ENCODE measurements at places on chromosomes 4 and X. TPM values are rescaled to one million over a fixed set of nuclear protein-coding genes. Genes with fewer than 3 reads are reported as not detected.

GRCh38 chr4:81913427-81913879 is 441.7 kb upstream of the RASGEF1B start:
- no peak for DNase-seq

GAGE2A gene
- total RNA-seq, result 0.58 TPM

- no peak for DNase-seq
These were observed 27.1 kb downstream of the PAK3 start for GRCh38 chrX:111123125-111123524.

- DNase-seq, result no peak
These were observed 309.2 kb downstream of the EVC2 start for GRCh38 chr4:5399124-5399523.

DNA sequence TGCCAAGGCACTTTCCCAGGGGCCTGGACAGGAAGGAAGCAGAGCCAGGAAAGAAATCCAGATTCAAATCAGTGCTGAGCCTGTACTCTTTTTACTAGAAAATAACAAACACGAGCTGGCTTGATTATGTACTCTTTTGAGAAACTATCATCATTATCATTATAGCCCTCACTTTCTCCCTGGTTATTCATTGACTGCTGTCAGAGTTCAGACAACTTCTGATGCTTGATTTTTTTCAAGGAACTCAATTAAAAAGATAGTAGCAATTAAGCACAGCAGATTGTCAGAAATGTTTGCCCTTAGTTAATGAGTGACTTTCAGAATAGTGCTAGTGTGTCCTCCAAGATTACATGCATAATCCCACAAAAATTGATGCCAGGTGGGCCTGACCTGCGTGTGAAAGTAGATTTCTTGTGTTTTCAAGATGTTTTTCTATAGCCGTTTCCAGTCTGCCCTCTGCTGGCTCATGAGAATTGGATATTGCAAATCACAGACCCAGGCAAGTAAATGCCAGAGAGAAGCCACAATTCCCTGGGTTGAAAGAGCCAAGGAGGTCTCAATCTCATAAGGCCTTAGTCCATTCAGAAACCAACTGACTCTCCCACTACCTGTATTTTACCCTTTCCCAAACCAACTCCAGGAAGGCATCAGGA is 14.3 kb upstream of the PNPLA4 start:
- no peak for DNase-seq

DNA sequence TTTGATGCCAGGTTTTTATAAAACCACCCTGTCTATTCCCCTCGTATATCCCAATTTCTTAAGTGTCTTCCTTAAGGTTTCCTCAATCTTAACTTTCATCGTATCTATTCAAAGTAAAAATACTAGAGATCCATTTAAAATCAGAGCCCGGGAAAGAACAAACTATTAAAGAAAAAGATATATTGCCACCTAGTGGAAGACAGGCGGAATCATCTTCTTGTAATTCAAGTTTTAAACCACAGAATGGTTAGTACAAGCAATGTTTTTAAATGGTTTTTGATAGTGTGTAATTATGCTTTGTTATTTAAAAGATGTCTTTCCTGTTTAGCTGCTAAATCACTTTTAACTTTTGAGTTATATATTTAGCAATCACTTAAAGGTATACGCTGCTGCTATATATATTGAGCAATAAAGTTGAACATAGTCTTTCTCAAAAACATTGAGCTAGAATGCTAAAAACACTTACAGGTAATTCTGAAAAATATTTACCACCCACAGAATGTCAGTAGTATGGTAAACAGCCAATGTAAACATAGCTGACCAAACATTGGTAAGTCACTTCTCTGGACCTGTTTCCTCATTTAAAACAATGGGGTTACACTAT is 18.2 kb downstream of the PRDM8 start:
- DNase-seq, result no peak

DNA sequence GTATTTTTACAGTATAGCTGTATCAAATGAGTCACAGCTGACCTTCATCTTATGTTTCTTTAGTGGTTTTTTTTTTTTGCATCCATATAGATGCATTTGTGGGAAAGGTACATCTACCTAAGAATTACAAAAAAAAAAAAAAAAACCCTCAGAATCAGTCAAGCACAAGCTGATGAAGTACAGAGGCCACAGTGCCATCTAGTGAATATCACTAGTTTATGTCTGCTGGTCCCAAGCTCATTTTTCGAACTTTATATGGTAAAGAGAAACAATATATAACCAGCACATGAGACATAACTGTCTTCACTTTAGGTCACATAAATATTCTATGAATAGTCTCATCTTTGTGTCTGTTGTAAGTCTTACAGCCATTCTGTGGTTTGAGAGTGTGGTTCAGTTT is 220.1 kb downstream of the DLG3 start:
- DNase-seq, result no peak

SPON2 gene
- 54.3 TPM for total RNA-seq

GRCh38 chrX:137573324-137574101 is 7.6 kb downstream of the ZIC3 start:
- DNase-seq, result no peak

GRCh38 chr4:153257991-153258390 is 53.7 kb downstream of the TRIM2 start:
- no peak for DNase-seq
